A549 treated with DMSO at 1 μM for 4 hours (cell line): ENCODE measurements at places on chromosomes 2 and 18. TPM values are rescaled to one million over a fixed set of nuclear protein-coding genes. Genes with fewer than 3 reads are reported as not detected.

The MC5R gene
- not detected in 5 replicates for total RNA-seq

The SPATA3 gene
- not detected in 5 replicates for total RNA-seq

The LOXHD1 gene
- not detected in 5 replicates for total RNA-seq

The ZNF514 gene
- total RNA-seq: 5.6 to 7.5 TPM (median 7.1 TPM) in 5 replicates

The COL3A1 gene
- total RNA-seq: 0.22 to 0.26 TPM (median 0.25 TPM) in 5 replicates
